ENCODE measurements at places on chromosomes 13 and 19.

- DNase-seq, result peak; percentile 47
Measured at GRCh38 chr13:41917641-41918040, 43.3 kb downstream of the VWA8 start.

DNA sequence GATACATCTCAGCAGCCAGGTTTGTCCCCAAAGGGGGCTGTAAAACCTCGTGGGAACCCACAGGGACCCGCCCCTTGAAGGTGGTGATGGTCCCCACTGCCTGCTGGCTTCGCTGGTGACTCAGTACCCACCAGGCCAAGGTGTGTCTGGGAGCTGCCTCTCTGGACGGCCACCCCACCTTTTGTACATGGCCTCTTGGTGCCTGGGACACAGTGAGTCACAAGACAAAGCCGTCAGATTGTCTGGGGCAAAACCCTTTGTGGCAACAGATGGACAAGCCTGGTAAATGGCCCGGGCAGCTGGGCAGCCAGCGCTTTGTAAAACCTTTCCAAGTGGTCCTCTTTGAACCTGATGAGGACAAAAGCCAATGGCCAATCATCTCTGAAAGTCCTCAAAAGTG lies 27.9 kb upstream of the KLF2 start:
- DNase-seq, result no peak

DNA sequence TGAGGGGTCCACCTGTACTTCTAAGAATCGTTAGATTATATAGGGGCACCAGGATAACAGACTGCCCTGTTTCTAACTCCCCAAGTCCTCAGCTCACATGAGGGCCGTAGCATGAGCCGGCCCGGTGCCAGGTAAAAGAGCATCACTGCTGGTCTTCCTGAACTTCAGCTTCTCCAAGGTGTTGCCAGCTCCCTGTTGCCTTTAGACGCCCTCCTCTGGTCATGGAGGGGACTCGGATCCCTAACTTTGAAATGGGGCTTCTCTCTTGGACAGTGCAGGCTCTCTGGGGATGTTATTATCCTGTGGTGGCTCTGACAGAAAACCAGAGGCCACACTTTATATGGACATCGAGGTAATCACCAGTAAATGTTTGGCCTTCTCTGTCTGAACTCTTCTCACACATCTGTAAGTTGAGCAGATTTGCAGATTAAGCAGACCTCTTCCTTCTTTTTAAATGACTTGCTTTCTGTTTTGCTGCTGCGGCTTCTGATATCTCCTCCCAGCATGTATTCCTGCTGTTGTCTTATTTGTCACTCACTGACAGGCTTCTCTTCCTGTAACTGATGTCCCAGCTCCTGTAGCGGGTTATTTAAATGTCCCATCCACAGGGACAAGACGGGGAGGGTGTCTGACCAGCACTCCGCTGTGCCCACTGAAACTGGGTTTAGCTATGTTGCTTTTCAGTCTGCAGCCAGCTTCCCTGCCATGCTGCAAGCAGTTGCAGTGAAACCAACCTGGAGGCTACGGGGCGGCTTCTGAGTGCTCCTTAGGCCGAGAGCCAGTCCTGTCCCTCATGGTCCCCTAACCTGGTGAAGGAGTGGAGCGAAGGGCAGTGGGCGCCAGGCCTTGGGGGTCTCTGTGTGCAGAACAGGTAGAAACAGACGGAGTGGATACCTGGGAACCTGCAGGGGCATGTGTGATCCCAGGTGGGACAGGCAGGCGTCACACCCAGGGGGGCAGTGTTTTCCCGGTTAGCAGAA lies 39.2 kb downstream of the TSSK6 start:
- peak; percentile 38 for DNase-seq

GRCh38 chr13:103324641-103325040 lies 258.4 kb upstream of the SLC10A2 start:
- no peak for DNase-seq

- no peak for DNase-seq
Measured at GRCh38 chr13:24038405-24038804, 122.1 kb upstream of the SPATA13 start.

GRCh38 chr13:67069117-67069767 lies 160.9 kb downstream of the PCDH9 start:
- DNase-seq, result no peak

DNA sequence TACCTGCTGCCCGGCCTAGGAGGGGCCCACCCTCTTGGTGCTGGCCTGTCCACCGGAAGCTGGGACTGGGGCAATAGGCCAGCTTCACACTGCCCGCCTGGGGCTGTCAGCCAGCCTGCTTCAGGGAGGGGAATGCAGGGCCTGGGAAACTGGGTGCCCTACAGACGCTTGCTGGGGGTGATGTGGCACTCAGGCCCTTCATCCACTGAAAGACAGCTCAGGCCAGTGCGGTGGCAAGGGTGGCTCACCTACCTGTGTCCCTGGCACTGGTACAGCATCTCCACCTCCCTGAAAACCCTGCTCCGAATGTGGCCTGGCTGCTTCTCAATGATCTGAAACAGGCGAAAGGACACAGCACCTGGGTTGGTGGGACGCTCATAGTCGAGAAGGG lies 7.8 kb downstream of the MKNK2 start:
- no peak for DNase-seq

GRCh38 chr13:99374994-99375737 lies 68.0 kb upstream of the GPR183 start:
- DNase-seq, result no peak

DNA sequence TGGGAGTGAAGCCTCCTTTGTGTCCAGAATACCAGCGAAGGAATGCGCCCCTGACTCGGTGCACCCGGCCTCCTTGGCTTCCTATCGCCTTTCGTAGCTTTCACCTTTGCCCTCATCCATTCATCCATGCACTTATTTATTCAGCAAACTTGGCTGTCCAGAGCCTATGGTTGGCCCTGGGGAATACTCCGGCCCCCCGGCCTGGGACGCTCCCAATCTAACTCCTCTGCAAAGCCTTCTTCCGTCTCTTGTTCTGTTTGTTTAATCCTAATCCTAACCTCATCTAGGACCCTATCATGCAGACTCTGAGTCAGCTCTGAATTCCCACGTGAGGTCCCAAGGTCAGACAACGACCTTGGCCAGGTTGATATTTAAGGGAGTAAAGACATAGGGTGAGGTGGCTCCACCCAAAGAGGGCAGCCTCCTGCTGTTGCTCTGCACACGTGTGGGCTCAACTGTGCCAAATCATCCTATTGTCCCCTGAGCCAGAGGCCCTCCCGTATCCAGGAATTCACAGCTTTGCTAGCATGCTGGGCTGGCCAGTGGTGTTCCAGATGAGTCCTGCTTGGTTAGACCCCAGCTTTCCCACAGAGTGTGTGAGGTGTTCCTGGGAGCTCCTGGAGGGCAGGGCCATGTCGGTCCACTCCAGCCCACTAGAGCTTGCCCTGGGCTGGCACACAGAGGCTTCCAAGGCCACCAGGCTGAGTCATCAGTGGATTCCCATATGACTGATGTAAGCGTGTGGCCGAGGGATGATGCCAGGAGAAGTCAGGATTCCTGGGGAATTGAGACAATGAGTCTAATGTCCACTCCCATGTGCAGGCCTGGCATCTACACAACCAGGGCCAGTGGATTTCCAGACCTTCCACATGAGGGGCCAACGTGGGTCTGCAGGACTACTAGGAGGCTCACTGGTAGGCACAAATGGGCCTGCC lies 6.5 kb upstream of the CCNE1 start:
- peak; percentile 51 for DNase-seq

- DNase-seq, result no peak
Measured at GRCh38 chr13:29624997-29625396, 29.5 kb upstream of the SLC7A1 start.

GRCh38 chr19:42487032-42487797 lies 41.1 kb downstream of the CEACAM1 start:
- DNase-seq, result no peak

DNA sequence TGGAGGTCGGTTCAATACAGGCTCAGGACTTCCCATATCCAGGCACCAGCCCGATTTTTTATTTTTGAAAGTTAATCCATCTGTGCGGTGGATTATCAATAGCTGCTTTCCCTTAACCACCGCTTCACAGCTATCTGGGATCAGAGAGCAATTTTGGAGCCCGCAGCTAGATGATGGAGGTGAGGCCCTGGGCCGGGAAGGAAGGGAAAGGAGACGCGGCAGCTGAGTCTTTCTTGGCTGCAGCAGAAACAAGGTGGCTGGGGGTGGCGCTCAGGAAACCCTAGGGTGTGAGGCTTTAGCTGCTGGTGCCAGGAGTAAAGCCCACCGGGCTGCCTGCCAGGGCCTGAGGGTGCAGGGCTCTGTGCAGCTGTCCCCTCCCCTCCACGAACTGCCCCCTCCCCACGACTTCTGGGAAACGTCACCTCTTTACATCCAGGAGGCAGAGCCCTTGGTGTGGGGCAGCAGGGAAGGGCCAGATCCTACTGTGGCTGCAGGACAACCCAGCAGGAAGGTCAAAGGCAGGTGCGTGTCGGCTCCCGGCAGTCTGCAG lies 307.0 kb downstream of the ZNF536 start:
- no peak for DNase-seq

DNA sequence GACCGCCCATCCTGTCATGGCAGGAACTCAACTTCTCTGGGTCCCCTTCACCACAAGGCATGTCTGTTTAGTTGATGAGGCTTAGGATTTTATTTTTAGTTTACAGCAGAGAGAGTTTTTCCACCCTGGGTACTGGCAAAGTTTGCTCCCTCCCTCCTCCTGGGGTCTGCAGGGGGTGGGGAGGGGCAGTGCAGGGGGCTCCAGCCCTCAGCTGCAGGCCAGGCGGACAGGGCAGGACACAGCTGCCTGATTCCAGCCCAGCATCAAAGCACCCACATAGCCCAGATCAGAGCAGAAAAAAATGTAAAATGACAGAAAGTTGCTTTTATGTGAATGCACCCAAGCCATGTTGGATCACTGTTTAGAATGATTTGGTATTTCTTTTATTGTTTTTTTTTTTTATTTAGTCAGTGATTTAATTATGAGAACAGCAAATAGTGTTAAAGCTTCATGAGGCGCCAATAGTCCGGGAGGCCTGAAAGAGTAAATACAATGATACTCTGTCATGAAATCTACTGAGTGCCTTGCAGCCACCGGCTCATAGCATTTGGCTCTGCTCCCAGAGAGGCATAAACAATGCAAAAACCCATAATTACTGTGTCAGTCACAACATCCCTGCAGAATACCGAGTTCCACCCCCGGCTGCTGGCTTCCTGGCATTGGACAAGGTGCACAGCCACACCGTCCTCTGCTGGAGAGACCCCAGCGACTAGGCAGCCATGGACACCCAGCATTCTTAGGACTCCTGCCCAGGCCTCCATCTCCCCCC lies 923.5 kb downstream of the UQCRFS1 start:
- DNase-seq, result peak; percentile 88

- no peak for DNase-seq
Measured at GRCh38 chr13:57739543-57740190, 108.1 kb downstream of the PCDH17 start.

- DNase-seq, result no peak
Measured at GRCh38 chr19:48940902-48941301, 7.4 kb downstream of the DHDH start.

GRCh38 chr13:60221581-60221980 lies 57.9 kb upstream of the DIAPH3 start:
- no peak for DNase-seq

- DNase-seq, result peak; percentile 86
Measured at GRCh38 chr13:30880856-30881155, 25.3 kb upstream of the MEDAG start.

GRCh38 chr19:10102787-10103236 lies 334 bp upstream of the ANGPTL6 start:
- DNase-seq, result no peak

DNA sequence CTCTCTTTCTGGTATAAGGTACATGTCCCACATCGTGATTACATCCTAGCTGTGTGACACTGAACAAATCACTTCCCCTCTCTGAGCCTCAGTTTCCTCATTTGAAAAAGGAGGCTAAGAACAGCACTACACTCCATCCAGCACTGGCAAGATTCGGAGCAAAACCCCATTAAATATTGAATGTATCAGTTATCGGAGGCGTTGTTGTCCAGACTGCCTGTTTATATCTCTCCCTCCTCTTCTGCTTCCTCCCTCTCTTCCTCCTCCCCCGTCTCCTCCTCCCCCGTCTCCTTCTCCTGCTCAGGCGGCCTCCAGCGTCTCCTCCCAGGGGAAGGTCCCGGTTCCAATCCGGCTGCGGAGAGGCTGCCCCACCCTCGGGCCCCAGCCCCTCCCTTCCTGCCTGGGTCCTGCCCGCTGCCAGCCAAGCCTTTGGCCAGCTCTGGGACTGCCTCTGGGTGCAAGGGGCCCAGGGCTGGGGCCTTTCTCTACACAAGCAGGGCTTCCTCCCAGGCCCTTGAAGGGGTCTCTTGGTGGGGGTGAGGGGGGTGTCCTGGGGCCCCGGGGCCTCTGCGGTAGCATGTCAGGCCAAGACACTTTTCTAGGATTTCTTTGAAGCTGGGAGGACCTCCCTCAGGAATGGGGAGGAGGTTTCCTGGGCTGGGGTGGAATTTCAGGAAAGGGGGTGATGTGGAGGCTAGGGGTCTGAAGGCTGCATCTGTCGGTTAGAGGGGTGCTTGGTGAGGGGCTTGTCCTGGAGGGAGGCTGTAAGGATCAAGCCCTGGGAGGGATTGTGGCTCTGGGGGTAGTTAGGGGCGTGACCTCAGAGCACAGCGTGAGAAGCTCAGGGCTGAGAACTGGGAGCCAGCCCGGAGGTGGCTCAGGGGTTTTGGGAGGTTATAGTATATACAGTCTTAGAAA lies 1.9 kb downstream of the RRAS start:
- peak; percentile 85 for DNase-seq

DNA sequence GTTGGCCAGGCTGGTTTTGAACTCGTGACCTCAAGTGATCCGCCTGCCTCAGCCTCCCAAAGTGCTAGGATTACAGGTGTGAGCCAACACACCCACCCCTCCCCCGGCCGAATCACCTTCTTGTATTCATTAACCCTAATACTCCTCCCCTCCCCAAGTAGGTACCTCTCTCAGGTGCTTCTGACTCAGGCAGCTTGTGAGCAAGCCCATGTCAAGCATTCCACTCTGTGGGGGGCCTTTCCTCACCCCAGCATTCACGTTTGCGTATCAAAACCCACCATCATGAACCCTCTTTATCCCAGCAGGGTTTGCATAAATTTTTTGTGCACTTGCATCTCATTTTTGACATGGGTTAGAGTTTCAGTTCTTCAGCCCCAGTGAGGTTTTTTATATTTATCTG lies 23.6 kb upstream of the RFXAP start:
- DNase-seq, result no peak

- DNase-seq, result peak; percentile 16
Measured at GRCh38 chr13:44576351-44577235, 463 bp upstream of the TSC22D1 start.

DNA sequence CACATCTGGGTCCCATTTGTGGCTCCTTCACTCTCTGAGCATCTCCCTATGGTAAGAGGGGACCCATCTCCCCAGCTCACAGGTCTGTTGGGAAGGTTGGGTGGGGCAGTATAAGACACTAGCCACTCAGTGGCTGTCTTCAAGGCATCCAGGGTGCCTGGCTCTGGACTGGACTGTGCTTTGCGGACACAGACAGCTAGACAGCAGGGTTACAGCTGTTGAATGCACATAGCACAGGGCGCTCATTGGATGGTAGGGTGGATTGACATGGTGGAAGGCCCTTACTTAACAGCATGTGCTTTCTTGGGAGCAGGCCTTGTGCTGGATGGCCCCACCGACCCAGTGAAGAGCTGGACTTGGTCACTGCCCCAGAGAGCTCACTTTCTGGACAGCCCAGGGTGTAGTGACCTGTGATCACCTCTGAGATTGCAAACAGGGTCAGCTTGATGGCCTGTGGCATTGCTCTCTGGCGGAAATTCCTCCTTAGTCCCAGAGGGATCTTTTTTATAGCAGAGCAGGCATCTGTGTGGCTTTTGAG lies 1.9 kb downstream of the ZNF444 start:
- DNase-seq, result no peak

GRCh38 chr13:99314640-99315176 lies 7.5 kb upstream of the GPR183 start:
- no peak for DNase-seq

Data from AG08395 (cell line).